Kidney epithelial cell (primary cell): ENCODE measurements at places on chromosomes 3 and 15.
A peak's percentile ranks its signal among the peaks of the same experiment; 100 is the strongest.

- no peak for DNase-seq
Observed at GRCh38 chr15:52783191-52783829, 6.8 kb downstream of the ONECUT1 start.

GRCh38 chr3:69282181-69282580, 103.7 kb downstream of the FRMD4B start:
- DNase-seq = no peak

GRCh38 chr15:79608066-79608864, 176.1 kb downstream of the MINAR1 start:
- no peak for DNase-seq

GRCh38 chr3:69647511-69648110, 91.7 kb upstream of the MITF start:
- DNase-seq = no peak

DNA sequence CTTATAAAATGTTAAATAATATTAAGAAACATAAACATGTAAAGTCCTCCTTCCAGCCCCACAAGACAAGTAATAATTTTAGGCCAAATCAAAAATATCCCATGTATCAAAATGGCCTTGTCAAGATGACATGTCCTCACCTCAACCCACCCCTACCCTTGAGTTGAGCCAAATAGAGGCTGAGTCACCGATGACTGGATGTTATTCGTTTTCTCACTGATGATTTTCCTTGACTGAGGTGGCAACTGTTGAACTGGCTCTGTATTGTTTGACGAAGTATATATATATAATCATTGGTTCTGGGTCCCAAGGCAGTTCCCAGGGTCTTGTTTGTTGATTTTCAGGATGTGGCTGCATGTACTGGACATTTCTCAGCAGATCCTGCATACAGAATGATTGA, 75.3 kb downstream of the TMEM108 start:
- no peak for DNase-seq

DNA sequence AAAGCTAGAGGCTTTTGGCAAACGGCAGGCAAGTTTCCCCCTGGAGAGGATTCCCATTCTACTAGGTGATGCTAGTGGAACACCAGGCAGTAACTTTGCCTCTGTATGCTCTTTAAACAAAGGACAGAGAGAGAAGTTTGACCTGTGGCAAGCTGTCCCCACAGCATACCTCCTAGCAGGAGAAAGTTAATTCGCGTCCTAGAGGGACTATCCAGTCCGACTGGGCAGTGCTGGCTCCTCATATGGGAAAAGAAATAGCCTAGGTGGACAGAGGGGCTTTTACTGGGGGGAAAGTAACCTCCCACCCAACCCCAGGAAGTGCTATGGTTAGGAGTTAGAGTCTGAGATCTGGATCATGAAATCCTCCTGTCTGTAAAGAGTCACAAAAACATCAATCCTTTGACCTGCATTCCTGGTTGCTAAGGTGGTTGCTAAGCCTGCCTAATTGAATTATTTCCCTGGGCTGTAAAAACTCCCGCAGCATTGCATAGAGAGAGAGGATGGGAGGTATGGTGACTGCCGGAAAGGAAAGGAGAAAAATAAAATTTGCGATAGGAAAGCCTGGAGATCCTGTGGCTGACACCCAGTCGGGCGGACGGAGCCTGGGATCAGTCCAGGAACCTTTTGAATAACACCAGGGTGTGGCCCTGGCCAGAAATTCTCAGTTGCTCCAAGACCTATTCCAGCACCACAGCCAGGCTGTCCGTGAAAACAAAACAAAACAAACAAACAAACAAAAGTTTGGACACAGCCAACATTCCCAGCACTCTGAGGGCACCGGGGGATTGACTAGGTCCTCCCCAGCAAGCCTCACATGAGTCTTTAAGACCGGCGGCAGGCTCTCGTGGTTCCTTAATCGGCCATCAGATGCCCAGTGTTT, 67.7 kb upstream of the ATP11B start:
- peak; percentile 14 for DNase-seq
